ENCODE measurements at places on chromosomes 1 and 21.

DNA sequence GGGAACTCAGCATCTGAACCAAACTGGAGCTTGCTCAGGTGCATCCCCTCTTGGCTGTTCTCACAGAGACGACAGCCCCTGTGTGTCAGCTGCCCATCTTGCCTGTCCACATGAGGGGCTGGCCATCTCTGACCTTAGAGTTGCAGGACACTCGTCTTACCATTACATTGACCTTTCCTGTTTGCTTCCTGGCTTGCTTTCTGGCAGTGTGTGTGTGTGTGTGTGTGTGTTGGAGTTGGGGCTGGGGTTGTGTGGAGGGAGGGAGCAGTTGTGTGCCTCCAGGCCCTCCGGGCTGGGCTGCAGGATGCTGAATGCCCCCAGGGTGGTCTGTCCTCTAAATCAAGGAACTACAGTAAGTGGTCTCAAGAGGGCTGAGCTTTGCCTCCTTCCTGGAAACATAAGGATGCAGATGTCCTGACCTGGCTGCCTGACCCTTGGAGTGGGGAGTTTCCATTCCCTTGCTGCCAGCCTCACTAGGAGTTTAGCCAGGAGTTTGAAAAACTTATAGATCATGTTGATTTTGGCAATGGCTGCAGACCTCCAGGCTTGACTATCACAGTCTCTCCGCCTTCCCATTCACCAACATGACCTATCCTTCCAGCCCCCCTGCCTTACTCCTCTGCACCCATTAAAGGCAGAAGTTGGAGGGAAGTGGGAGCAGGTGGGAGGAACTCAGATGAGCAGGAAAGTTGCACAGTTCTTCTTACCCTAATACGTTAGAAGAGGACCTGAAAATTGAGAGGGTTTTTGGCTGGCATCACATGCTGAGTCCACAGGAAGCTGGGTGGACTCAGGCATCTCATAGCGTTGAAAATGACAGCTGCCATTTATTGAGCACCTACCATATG lies 19.0 kb downstream of the RASSF5 start:
- H3K4me1 ChIP-seq, result no peaks in the 10 kb centered on the region
- no peak for DNase-seq
- H3K4me3 ChIP-seq, result no peak overlapping the region
- no peak overlapping the region for H3K27ac ChIP-seq

DNA sequence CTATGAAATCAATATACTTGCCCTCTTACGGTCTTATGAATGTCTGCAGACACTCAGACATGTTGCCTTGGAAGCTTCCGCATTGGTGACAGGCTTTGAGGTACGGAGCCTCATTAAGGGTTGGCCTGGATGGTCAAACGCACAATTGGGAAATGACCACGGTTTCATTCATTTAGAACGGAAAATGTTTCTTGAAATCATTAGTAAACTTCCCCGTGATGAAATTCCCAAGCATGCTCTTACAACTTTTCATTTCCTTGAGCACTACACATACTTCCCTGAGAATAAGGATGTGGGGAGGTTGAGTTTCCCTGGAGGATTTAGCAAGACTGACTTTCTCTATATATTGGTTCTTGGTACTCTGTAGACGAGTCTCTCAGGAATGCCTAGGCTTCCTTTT lies 146.3 kb downstream of the HLX start:
- H3K27me3 ChIP-seq, result no peaks in the 10 kb centered on the region
- H3K4me3 ChIP-seq, result no peak overlapping the region
- no peaks in the 10 kb centered on the region for H3K4me1 ChIP-seq
- DNase-seq, result no peak
- no peaks in the 10 kb centered on the region for H3K36me3 ChIP-seq
- no peak overlapping the region for H3K27ac ChIP-seq

GRCh38 chr1:19804831-19805251 lies 5.1 kb upstream of the TMCO4 start:
- no peaks in the 10 kb centered on the region for H3K4me1 ChIP-seq
- H3K36me3 ChIP-seq, result no peaks in the 10 kb centered on the region
- no peak for DNase-seq
- H3K27ac ChIP-seq, result no peak overlapping the region

DNA sequence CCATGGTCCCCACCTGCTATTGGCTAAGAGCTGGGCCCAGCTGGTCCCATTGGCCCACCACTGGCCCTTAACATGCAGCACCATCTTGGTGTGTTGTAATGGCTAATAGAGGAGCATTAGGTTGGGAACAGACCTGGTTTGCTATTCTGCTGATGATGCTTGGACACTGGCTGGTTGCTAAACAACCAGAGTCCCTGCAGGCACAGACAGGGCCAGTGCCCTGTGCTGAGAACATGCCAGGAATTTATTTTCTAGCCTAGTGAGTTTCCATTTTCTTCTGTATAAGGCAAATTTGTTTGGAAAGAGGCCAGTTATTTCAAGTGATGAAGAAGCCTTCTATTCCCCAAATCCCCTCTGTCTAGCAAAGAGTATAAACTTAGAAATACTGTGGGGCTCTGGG lies 42.9 kb upstream of the TDRD10 start:
- no peak overlapping the region for H3K27ac ChIP-seq
- DNase-seq, result no peak
- H3K4me1 ChIP-seq, result no peaks in the 10 kb centered on the region
- H3K27me3 ChIP-seq, result no peaks in the 10 kb centered on the region
- no peaks in the 10 kb centered on the region for H3K36me3 ChIP-seq
- H3K4me3 ChIP-seq, result no peak overlapping the region

- H3K27ac ChIP-seq, result no peak overlapping the region
- H3K4me3 ChIP-seq, result no peak overlapping the region
- H3K4me1 ChIP-seq, result no peaks in the 10 kb centered on the region
- H3K36me3 ChIP-seq, result no peaks in the 10 kb centered on the region
- H3K27me3 ChIP-seq, result no peaks in the 10 kb centered on the region
- DNase-seq, result no peak
Observed at GRCh38 chr1:1752636-1753606, 25.3 kb downstream of the NADK start.

GRCh38 chr1:15956150-15956549 lies 19.8 kb downstream of the ZBTB17 start:
- no peaks in the 10 kb centered on the region for H3K36me3 ChIP-seq
- peaks cover 35% of the 10 kb centered on the region for H3K4me1 ChIP-seq
- DNase-seq, result no peak

- no peak overlapping the region for H3K4me3 ChIP-seq
- no peaks in the 10 kb centered on the region for H3K4me1 ChIP-seq
- H3K27ac ChIP-seq, result no peak overlapping the region
- H3K27me3 ChIP-seq, result no peaks in the 10 kb centered on the region
- no peak for DNase-seq
Observed at GRCh38 chr1:229582011-229582694, 23.6 kb upstream of the ABCB10 start.

DNA sequence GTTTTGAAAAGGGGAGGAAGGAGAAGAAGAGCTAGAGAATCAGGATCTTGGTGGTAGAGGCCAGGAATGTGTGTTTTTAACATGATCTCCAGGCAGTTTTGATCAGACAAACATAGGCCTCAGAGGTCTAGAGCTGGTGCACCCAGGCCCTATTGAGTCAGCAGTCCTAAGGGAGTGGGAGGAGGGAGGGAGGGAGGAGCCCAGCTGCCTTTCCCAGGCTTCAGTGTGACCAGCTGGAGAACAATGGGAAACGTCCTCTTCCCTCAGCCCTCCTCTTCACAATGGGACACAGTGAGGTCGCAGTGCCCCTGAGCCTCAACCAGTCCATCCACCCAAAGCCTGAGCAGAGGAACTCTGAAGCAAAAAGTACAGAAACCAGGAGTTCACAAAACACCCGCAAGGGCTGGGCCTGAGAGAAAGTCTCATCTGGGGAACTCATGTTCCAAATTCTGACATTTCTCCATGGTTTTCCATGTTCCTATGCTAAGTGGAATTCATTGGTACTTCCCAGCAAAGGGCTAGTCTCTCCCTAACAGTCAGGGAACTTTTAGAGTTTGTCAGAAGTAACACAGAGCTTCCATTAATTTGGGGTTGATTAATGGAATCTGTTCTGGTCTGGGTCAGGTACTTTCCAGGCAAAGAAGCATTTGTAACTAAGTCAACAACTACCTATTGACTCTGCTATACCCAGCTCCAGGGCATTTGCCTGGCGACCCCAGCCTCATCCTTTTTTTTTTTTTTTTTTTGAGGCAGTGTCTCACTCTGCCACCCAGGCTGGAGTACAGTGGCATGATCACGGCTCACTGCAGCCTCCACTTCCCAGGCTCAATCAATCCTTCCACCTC lies 37.5 kb downstream of the ELAPOR1 start:
- H3K4me1 ChIP-seq, result no peaks in the 10 kb centered on the region
- H3K27ac ChIP-seq, result no peak overlapping the region
- no peak overlapping the region for H3K4me3 ChIP-seq
- H3K36me3 ChIP-seq, result no peaks in the 10 kb centered on the region
- H3K27me3 ChIP-seq, result no peaks in the 10 kb centered on the region

DNA sequence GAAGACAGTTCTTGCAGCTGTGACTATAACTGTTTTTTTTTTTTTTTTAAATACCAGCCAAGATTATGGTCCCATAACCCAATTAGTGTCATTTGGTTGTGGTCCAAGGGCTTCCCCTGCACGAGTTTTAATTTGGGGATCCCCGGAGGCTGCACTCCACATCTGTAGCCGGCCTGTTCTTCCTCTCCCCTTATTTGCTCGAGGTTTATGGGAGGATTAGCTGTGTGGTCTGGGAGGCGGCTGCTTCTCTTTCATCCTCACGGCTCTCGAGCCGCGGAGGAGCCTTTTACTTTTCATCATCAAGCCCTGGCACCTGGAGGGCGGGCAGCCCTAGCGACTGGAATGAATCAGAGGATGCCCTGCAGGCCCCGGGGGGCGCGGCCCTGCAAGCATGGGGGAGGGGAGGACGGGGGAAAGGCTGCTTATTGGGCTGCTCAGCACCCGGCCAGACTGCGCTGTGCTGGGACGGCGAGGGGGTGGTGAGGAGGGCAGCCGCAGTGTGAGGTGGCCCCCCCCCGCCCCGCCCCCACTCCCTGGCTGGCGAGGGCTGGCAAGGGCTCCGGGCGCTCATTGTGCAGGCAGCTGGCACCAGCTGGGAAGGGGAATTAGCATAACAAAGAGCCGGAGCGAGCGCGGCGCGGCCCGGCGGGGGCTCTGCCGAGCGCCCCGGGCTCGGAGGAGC lies 18.5 kb downstream of the SERTAD4 start:
- DNase-seq, result peak; percentile 64
- no peaks in the 10 kb centered on the region for H3K4me1 ChIP-seq
- peak overlapping the region; percentile 50 for H3K27ac ChIP-seq
- no peaks in the 10 kb centered on the region for H3K36me3 ChIP-seq

DNA sequence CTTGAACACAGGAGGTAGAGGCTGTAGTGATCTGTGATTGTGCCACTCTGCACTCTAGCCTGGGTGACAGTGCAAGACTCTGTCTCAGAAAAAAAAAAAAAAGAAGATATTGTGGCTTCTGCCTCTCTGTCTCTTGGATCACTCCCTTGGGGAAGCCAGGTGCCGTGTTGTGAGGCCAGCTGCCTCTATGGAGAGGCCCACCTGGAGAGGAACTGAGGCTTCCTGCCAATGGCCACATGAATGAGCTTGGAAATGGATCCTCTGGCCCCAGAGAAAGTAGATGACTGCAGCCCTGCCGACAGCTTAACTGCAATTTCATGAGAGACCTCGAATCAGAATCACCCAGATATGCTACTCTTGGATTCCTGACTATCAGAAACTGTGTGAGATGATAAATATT lies 19.7 kb upstream of the AK2 start:
- no peaks in the 10 kb centered on the region for H3K36me3 ChIP-seq
- no peak for DNase-seq
- H3K27me3 ChIP-seq, result no peaks in the 10 kb centered on the region
- no peak overlapping the region for H3K4me3 ChIP-seq
- H3K27ac ChIP-seq, result no peak overlapping the region

DNA sequence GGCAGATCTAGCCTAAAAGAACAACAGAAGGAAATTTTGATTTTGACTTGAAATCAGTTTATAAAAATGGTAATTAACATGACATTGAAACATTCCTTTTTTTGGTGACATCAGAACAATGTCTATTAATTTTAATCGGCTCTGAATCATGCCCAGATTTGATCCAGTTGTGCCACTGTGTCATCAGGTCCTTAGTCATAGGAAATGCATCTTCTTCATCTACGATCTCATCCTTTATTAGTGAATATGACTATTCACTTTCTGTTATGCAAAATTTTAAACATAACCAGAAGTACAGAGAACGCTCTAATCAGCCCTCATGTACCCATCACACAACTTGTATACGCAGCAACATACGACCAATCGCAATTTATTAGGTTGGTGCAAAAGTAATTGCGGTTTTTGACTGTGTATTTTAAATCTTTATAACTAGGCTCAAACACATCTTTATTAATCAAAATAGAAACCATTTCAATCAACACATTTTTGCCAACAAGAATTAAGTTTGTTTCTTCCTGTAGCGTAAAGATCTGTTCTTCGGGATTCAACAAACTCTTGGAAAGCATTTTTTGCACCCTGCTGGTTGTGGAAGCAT lies 40.3 kb upstream of the TLR5 start:
- no peaks in the 10 kb centered on the region for H3K36me3 ChIP-seq
- H3K4me1 ChIP-seq, result no peaks in the 10 kb centered on the region
- no peak overlapping the region for H3K4me3 ChIP-seq

DNA sequence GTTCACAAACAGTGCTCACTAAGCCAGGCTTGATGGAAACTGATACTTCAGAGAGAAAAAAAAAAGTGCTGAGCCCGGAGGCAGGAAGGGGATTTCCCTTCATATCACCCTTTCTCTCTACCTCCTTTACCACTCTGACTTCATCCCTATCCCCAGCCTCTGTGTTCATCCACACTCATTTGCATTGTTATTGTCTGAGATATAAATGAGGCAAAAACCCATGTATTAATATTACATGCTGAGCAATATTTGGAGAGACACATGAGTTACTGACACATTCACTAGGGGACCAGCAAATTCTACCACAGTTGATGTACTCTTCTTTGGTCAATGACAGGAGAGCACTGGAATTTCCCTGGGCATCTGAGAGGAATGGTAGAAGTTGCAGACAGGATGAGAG lies 175.8 kb downstream of the TNFSF18 start:
- no peak overlapping the region for H3K4me3 ChIP-seq
- no peaks in the 10 kb centered on the region for H3K27me3 ChIP-seq
- no peak overlapping the region for H3K27ac ChIP-seq
- no peaks in the 10 kb centered on the region for H3K36me3 ChIP-seq

Measured in uterus (tissue), 4 donors.